ENCODE measurements at places on chromosomes 3 and 15. TPM values are rescaled to one million over a fixed set of nuclear protein-coding genes. Genes with fewer than 3 reads are reported as not detected.

The REC114 gene
- total RNA-seq = not detected

The AADACL2 gene
- total RNA-seq = not detected

The C3orf85 gene
- total RNA-seq = not detected

The SI gene
- total RNA-seq = not detected

The C2CD4A gene
- not detected for total RNA-seq

The ADAMTS7 gene
- total RNA-seq = 0.15 TPM
